RWPE2 (cell line): ENCODE measurements at places on chromosomes 16 and 17.
A peak's percentile ranks its signal among the peaks of the same experiment; 100 is the strongest.

- DNase-seq: no peak
Measured at GRCh38 chr17:74807925-74808324, 31.8 kb upstream of the NAT9 start.

DNA sequence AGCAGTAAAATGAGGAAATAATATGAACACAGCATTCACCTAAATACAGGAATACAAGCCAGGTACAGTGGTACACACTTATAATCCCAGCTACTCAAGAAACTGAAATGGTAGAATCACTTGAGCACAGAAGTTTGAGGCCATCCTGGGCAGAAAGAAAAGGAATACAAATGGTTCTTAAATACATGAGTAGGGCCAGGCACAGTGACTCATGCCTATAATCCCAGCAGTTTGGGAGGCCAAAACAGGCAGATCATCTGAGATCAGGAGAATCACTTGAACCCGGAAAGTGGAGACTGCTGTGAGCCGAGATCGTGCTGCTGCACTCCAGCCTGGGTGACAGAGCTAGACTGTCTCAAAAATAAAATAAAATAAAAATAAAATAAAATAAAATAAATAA, 23.0 kb upstream of the SMG8 start:
- no peak for DNase-seq

DNA sequence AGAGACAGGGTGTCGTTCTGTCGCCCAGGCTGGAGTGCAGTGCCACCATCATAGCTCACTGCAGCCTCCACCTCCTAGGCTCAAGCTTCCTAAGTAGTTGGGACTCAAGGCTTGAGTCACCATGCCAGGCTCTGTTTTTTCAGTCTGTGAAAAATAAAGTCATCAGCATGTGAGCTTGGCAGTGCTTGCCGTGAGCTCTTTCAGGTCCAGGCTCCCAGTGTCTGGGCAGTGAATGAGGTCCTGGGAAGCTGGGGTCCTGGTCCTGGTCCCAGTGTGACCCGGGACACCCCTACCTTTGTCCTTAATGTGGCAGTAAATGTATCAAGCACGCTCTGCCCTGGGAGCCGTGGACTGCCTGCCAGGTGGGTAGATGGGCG, 22.9 kb upstream of the RPL13 start:
- no peak for DNase-seq

GRCh38 chr17:4715063-4715744, 4.8 kb downstream of the ARRB2 start:
- no peak for DNase-seq

GRCh38 chr17:74838274-74838673, 21.4 kb downstream of the GRIN2C start:
- DNase-seq: no peak

DNA sequence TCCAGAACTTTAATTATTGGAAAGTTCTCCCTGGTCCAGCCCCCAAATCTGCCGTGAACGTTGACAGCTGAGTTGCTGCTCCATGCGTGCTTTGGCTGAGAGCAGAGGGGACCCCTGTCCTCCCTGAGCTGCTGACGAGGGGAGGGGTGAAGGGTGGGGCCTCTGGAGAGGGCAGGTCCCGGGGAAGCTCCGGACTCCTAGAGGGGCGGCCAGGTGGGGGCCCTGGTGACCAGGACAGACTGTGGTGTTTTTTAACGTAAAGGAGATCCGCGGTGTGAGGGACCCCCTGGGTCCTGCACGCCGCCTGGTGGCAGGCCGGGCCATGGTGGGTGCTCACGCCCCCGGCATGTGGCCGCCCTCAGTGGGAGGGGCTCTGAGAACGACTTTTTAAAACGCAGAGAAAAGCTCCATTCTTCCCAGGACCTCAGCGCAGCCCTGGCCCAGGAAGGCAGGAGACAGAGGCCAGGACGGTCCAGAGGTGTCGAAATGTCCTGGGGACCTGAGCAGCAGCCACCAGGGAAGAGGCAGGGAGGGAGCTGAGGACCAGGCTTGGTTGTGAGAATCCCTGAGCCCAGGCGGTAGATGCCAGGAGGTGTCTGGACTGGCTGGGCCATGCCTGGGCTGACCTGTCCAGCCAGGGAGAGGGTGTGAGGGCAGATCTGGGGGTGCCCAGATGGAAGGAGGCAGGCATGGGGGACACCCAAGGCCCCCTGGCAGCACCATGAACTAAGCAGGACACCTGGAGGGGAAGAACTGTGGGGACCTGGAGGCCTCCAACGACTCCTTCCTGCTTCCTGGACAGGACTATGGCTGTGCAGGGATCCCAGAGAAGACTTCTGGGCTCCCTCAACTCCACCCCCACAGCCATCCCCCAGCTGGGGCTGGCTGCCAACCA, at the start of gene MC1R:
MC1R (plus strand) TSS at position 410 of the 895 bp plus-strand sequence; CDS start at position 807, 397 bp downstream.
- no peak for DNase-seq

DNA sequence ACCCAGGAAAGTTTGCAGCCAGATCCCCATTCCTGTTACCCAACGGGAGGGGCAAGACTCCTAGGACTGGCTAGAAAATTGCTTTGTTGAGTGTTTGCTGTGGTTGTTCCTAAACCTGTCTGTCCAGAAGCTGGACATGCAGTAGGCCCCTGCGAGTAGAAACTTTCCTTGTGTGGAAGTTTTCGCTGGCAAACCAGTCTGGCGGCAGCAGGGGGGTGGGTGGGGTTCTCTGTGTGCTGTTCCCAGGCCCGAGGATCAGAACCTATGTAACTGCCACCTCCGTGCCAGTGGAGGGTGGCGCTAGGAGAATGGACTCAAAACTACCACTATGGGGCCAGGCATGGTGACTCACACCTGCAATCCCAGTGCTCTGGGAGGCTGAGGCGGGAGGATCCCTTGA, 9.2 kb downstream of the SGSM2 start:
- DNase-seq: no peak

DNA sequence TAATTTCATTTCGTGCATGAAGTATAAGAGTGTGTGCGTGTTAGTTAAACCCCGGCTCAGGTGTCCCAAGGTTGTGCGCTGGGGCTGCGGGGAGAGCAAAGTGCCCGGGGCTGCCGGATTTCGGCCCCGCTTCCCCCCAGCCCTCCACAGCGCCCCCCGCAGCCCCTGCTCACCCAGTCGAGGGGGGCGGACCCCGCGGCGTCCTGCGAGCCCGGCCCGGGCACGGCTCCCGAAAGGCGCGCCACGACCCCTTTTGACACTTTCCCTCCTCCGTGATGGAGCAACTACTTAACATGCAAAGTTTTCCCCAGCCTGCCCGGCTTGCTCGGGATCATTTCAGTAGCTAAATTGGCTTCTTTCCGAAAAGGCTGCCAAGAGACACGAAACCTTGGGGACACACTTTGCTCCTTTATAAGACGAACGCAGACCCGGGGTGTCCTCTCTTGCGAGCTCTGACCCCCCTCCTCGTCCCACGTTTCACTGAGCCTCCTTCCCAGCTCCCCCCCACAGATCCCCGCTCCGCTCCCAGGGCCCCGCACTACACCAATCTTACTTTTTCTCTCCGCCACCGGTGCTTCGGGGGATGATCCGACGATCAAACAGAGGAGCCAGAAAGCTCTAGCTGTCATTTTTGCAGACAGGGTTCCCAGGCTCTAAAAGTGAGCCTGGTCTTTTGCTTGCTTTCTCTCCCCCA, 552 bp downstream of the C17orf58 start:
- no peak for DNase-seq

DNA sequence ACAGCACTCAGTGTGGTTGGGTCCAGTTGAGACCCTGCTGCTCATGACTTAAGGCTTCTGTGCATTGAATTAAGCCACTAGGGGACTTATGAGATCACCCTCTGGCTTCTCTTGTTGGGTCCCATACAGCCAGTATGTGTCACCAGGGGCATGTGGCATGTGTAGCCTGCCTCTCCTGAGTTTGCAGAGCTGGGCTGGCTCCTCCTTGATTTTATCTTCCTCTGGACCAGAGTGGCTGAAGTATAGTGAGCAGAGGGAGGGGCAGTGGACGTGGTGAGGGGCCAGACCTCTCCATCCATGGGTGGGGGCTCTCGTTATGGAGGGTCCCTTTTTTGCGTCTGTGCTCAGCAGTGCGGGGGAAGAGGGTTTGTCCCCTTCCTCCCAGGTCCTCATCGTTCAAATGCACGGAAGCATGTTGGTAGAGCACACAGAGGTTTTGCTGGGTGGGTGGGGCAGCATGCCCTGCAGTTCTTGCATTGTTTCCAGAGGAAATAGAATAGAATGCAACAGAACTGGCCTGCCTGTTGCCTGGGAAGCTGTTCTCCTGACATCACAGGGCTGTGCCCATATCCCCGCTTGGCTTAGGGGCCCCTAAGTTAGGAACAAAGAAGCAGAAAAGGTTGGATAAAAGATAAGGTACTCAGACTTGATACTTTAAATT, 77.4 kb downstream of the SPECC1 start:
- DNase-seq: no peak

GRCh38 chr17:30495586-30495985, 18.4 kb downstream of the GOSR1 start:
- DNase-seq: no peak

GRCh38 chr16:29837841-29838240, 17.6 kb downstream of the MVP start:
- DNase-seq: no peak

DNA sequence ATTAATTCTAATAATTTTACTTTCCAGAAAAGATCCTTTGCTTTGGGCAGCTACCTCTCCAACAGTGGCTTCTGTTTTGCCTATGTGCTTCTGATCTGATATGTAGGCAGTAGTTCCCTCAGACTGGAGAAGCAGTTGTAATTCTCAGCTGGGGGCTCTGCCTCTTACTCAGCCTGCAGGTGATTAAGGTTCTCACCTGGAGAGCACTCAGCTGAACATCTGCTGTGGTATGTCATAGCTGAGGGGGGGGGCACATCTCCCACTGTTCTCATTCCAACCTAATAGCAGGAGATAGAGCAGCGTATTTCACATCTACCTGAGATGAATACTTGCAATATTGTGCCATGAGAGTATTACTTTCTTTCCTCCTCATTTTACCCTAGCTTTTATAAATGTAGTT, 511.9 kb upstream of the CDH8 start:
- no peak for DNase-seq

- DNase-seq: no peak
Measured at GRCh38 chr17:40139566-40140058, 725 bp upstream of the CASC3 start.

- no peak for DNase-seq
Measured at GRCh38 chr16:67298277-67298676, 18.9 kb downstream of the PLEKHG4 start.

- DNase-seq: no peak
Measured at GRCh38 chr17:76988796-76989195, 120.6 kb downstream of the MGAT5B start.

GRCh38 chr17:64135000-64135399, 5.1 kb upstream of the ERN1 start:
- no peak for DNase-seq

- DNase-seq: no peak
Measured at GRCh38 chr17:59436900-59437299, 105.4 kb downstream of the YPEL2 start.

DNA sequence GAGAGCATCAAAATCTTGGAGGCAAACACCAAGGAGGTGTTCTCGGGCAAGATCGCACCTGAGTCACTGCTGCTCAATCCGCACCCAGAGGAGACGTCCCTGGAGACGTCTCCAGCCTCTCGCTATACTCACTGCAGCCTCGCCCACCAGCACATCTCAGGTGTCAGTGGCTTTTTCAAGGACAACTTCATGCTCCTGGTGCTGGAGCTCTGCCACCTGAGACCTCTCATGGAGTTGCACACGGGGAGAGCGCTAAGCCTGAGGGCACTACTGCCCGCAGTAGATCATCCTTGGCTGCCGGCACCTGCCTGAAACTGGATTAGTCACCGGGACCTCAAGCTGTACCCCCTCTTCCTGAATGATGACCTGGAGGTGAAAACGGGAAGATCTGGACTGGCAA, 2.6 kb upstream of the MBTPS1 start:
- no peak for DNase-seq

GRCh38 chr16:53054670-53055485, at the start of gene CHD9:
Gene CHD9, plus strand, starts transcription at chr16:53054991. Its CDS starts 101,099 bp downstream, at chr16:53156090.
- DNase-seq: peak; percentile 87

DNA sequence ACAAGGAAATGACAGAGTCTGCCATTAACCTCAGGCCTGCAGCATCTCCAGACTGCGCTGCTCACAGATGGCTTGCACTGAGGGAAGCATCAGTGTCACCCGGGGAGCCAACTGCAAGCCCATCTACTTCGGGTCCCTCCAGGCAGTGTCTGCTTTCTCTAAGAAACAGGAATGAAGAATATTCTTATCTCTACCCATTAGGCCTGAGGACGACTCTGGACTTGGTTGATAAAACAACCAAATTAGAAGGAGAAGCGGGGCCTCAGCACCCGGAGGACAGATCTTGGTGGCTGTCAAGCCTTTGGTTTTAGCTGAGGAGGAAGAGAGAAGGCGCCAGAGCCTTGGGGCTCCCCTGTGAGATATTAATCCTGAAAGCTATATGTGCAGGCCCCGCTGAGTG, 19.5 kb upstream of the MGAT5B start:
- DNase-seq: no peak

DNA sequence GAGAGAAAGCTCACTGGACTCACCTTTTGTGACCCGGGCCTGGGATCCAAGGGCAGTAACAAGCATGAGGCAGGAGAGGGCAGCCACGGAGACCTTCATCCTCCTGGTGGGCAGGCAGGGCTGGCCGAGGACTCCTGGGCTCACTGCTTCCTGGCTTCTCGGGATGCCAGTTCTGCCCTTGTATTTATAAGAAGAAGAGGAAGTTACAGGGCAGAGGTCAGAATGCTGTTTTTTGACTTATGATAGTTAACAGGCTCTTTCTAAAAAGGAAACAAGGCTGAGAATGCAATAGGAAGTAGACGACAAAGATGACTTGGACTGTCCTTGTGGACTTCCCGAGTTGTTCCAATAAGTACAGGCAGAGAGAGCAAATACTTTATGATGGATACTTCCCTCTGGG, at the start of gene CCL23:
CCL23 (minus strand) TSS at position 174 of the 400 bp plus-strand sequence; CDS start at position 99, 75 bp downstream.
- DNase-seq: no peak
